ENCODE measurements at places on chromosomes 16 and 17.

DNA sequence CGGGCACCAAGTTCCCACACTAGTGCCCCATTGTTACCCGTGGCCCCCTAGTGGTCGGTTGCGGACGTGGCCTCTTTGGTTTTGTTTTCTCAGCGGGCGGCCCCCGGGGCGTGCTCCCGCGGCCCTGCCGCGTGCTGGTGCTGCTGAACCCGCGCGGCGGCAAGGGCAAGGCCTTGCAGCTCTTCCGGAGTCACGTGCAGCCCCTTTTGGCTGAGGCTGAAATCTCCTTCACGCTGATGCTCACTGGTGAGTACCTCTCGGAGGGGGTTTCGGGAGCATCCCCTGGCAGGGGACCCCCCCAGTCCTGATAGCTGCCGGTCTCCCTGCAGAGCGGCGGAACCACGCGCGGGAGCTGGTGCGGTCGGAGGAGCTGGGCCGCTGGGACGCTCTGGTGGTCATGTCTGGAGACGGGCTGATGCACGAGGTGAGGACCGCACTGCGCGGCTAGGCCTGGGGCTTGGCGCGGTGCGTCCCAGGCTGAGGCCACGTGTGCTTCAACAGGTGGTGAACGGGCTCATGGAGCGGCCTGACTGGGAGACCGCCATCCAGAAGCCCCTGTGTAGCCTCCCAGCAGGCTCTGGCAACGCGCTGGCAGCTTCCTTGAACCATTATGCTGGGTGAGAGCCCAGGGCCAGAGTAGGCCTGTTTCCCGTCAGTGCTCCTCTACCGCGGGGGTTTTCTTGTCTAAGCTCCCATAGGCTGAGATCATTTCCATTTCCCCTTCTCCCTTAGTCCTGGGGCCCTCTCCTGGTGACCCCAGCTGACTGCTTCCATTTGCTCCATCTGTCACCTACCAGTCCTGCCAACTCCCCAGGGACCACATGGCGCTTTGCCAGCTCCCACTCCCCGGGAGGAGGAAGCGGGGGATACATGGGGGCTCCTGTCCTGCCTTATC, 1.7 kb downstream of the SPHK1 start:
- peak; percentile 91 for DNase-seq

DNA sequence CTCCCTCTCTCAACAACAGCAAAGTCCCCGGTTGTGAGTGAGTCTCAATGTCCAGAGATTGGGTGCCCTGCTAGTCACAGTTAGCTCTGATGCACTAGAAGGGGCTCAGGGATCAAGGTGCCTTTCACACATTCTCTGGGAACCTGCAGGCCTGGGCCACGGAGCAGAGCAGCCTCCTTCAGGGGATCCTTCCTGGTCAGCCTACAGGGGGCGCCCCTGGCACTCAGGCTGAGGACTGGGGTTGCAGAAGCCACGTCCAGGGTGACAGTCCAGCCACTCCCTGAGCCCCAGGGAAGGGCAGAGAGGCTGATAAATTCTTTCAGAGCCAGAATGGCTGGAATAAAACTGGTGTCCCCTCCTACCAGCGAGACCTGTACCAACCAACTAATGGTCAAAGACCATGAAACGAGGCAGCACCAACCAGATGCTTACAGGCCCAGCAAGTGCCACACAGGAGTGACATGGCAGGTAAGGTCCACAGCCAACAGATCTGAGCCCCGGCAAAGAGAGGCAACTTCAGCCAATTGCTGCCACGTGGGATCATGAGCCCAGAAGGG, 43.5 kb downstream of the ST3GAL2 start:
- peak; percentile 82 for DNase-seq

- no peak for DNase-seq
Measured at GRCh38 chr16:61182391-61182790, 853.8 kb downstream of the CDH8 start.

DNA sequence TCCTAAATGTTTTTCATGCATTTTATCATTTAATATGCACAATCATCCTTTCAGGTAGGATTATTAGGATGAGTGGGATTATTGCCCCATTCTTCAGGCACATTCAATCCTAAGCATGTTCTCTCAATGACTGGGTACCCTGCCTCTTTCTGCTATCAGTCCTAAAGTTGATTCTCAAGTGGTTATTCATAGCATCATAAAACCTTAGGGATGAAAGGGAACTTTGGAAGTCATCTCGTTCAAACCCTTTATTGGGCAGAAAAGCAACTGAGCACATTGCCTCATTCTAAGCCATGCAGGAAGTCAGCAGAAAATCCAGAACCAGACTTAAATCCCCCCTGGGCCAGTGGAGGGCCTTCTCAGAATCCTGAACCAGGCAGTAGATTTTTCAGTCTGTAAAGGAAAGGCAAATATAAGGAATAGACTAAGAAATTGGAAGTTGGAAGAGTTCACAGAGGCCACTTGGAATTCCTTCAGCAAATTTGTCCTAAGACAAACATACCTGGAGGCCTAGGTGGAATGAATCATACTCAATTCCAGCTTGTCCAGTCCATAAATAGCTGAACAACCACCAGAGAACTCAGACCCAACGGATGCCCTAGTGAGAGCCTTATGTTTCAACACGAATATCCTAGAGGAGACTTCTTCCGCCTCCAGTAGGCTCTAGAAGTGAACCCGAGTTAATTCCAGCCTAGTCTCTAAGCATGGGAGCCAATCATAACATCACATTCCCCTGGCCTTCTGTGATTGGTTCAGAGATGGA, 62.7 kb downstream of the IRX6 start:
- DNase-seq, result no peak

DNA sequence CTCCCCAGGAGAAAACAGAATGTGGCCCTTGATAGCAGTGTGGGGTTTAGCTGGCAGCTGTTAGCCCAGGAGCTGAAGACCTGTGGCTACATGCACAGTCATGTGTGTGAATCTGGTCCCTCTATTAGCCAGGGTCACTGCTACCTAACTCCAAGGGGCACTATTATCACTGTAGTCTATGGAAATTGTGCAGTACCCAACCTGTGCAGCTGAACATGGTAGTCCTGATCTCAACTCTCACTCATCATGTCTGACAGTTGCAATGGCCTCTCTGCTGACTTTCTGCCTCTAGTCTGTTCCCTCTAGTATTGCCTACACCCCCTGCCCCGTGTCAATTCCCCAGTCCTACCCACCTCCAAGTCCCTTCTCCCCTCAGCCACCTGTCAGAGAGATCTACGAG, 67.4 kb downstream of the RAB11FIP4 start:
- no peak for DNase-seq

GRCh38 chr16:66240631-66241395, 125.7 kb upstream of the CDH5 start:
- no peak for DNase-seq

- DNase-seq, result peak; percentile 29
Measured at GRCh38 chr16:8173111-8173644, 417.1 kb downstream of the TMEM114 start.

DNA sequence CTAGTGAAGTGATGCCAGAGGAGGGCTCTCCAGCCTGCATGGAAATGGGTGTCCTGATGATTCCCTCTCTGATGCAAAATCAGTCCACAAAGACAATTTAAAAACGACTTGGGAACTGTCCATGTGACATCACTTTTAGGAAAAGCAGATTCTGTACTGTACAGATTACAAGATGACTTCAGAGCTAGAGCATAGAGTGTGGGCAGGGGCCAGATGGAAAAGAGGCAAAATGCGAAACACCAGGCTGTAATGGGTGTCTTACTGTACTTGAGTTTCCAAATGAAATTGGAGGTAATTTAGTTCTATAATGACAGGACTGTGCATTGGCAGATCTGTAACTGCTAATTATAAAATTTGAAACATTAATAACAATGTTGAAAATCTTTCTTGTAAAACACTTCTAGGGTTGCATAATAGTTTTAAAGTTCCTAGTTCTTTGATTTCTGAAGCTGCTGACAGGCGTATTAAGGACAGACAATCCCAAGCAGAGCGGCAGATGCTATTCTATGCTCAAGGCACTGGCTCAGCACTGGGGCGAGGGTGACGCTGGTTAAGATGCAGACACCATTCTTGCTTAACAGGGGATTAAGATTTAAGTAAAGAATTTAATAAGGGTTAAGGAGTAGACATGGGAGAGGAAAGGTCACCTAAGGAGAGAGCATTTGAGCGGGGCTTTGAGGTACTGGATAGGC, 29.6 kb downstream of the OGFOD1 start:
- no peak for DNase-seq

DNA sequence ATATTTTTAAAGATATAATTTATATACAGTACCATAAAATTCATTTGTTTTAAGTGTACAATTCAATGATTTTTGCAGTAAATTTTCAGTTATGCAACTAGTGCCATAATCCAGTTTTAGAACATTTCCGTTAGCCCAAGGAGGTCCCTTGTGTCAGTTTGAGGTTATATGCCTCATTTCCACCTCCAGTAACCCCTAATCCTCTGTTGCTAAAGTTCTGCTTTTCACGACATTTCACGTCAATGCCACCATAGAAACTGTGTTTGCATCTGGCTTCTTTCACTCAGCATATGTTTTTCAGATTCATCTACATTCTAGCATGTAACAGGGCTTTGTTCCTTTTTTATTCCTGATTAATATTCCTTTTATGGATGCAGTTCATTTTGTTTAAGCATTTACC, 42.4 kb upstream of the NUDT7 start:
- DNase-seq, result no peak

DNA sequence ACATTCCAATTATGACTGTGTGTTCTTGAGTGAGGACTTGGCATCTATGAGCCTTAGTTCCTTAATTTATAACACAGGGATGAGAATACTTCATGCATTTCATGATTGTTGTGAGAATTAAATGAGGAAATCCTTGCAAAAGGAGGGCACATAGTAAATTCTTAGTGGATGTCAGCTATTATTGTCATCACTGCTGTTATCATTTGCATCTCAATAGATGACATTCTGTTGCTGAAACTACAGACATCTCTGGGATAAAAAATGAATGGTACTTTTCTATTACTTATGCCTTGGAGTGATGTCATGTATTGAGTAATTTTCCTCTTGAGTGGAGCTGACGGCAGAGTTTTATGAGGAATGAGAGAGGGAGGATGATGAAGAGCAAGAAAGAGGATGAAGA, 184.4 kb upstream of the CDH11 start:
- no peak for DNase-seq

DNA sequence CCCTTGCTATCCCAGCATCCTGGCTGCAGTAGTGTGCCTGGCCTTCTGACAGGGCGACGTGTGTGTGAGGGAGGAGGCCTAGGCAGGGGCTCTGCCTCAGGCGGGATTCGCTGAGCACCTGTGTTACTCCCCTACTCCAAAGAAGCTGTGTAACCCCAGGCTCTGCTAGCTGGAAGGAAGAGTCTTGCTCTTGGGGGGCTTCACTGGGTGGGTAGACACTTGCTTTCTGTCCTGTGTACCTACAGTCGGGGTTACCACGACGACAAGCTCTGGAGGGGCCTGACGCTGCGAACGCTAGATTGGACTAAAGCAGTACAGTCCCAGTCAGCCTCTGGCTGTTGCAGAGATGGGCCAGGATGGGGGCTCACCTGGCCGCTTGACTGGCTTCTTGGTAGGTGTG, 9.5 kb downstream of the EXOC7 start:
- no peak for DNase-seq

- peak; percentile 75 for DNase-seq
Measured at GRCh38 chr17:50199803-50200456, 1.5 kb downstream of the COL1A1 start.

- DNase-seq, result no peak
Measured at GRCh38 chr17:73203135-73203787, 10.4 kb downstream of the COG1 start.

DNA sequence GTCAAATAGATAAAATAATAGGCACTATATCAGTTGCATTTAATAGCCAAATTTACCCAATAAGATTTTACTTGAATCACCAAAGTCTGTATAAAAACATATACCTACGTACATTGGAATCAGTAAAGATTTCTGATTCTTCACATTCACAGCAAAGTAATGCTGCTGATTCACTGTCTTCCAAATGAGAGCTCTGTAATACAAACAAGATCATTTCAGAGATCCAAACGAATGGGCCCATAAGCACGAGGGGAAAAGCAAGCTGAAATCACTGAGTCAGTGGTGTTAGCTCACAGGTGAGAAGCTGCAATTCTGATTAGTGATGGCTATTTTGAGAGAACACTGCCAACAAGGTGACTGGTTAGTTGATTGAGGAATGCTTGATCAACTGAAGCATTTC, 81.3 kb downstream of the SSH2 start:
- no peak for DNase-seq

- DNase-seq, result peak; percentile 82
Measured at GRCh38 chr16:89860747-89861304, 12.6 kb upstream of the TCF25 start.

DNA sequence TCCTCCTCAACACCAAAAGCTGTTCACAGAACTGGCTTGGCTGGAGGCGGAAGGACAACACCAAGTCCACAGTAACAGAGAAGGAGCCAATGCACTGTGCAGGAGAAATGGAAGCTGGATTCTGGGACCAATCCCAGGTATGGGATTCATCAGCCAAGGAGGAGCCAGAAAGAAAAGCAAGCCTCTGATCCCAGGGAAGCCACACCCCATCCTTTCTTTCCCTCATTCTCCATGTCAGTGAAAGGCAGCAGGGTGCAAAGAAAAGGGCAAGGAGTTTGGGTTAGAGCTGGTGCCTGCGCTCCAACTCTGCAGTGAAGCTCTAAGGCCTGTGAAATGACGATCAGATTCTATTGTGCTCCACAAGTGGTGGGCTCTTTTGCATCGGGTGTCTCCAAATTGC, 11.0 kb downstream of the DCAKD start:
- no peak for DNase-seq

DNA sequence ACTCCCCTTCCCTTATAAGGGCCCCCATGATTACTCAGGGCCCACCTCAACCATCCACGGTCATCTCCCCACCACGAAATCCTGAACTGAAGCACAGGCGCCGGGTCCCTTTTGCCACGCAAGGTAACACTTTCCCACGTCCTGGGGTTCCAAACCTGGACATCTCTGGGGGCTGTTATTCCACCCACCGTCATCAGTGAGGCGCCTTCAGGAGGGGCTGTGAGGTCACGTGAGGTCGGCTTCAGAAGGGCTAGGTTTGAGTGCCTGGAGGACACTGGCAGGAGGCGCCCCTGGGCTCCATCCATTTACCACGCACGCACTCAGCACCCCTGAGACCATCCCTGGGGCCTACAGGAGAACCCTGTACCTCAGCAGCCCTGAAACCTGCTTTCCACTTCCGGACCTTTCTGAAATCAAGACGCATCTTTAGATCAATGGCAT, 4.1 kb downstream of the CD2BP2 start:
- DNase-seq, result no peak

GRCh38 chr17:3189961-3190360, 7.4 kb upstream of the OR1A2 start:
- DNase-seq, result no peak

DNA sequence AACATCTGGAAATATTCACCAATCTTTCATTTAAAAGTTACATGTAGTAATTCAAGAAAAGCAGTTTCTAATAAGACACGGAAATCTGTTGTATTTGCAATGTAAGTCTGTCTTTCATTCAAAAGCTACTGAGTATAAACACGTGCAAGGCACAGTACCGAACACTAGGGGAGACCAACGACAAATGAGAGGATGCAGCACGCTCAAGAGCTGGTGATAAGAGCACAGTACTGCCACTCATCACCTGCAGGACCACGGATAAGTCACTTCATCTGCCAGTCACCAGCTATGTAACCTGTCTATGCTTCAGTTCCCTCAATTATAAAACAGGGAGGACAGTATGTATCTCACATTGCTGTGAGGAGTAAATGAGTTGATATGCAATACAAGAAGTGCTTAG, 67.1 kb downstream of the CLEC18A start:
- DNase-seq, result peak; percentile 7
